SIG-M5 (cell line): ENCODE measurements at places on chromosomes 13 and 19.

GRCh38 chr19:53813996-53814395, 10.1 kb downstream of the NLRP12 start:
- DNase-seq: no peak

DNA sequence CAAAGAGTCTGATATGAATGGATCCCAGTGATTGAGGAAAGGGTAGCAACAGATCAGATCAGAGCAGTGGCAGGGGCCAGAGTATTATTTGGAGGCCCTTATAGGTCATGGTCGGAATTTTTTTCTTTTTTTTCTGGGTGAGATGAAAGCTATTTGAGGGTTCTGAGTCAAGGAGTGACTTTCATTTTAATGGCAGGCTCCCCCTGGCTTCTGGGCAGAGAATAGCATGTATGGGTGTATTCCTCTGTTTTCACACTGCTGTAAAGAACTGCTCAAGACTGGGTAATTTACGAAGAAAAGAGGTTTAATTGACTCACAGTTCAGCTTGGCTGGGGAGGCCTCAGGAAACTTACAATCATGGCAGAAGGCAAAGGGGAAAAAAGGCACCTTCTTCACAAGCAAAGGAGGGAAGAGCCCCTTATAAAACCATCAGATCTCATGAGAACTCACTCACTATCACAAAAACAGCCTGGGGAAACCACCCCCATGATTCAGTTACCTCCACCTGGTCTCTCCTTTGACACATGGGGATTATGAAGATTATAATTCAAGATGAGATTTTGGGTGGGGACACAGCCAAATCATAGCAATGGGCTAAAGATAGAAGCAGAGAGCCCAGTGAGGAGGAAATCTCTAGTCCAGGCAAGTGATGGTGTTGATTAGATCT, 3.0 kb upstream of the SLC6A16 start:
- no peak for DNase-seq

DNA sequence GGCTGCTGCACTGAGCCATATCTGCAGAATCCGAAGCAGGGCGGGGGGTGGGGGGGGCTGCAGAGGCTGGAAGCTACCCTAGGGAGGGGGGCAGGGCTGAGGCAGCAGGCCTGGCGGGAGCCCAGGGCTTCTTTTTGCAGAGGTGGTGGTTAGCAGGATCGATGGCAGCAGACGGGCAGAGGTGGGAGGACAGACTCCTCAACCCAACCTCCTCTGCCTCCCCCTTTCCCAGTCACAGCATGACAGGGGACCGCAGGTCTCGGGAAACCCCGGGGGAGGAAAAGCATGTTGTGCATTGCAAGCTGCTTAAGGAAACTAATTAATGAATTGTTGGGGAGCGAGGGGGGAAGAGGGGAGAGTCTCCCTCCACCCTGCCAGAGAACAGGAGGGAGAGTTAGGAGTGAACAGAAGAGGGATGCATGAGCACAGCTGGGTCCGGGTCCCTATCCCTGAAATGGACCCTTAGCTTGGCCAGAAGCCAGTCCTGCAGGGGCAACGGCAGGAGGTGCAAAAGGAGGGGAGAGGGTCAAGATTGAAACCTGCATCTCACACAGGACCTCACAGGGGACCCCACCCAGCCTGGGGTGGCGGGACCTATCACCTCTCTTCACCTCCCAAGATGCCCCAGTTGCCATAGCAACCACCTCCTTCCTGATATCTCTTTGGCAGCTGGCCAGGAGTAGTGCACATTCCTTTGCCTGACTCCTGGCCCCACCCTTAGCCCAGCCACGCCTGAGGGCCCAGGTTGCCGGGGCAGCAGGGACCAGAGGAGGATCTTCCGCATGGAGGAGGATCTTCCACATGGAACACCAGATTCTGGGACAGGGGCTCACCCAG, 1.8 kb downstream of the FXYD7 start:
- DNase-seq: no peak

- DNase-seq: no peak
Observed at GRCh38 chr13:80529734-80530133, 188.8 kb upstream of the SPRY2 start.

DNA sequence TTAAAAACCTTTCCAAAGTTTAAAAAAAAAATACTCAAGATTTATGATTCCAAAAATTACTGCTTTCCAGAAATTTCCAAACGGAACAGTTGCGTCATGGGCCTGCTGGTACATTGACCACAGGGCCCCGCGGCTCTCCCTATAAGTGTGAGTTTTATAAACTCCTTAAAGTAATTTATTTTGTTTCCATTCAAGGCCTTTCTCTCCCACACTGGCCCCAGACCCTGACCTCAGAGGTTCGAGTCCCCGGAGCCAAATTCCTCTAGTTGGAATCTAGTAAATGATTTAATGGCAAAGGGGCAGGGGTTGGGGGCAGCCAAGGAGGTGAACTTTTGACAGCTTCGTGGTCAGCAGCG, 97.5 kb downstream of the INSR start:
- no peak for DNase-seq

GRCh38 chr13:30936971-30937370, 4.5 kb downstream of the TEX26 start:
- DNase-seq: no peak

- DNase-seq: no peak
Observed at GRCh38 chr13:113845055-113845454, 18.8 kb downstream of the GAS6 start.

DNA sequence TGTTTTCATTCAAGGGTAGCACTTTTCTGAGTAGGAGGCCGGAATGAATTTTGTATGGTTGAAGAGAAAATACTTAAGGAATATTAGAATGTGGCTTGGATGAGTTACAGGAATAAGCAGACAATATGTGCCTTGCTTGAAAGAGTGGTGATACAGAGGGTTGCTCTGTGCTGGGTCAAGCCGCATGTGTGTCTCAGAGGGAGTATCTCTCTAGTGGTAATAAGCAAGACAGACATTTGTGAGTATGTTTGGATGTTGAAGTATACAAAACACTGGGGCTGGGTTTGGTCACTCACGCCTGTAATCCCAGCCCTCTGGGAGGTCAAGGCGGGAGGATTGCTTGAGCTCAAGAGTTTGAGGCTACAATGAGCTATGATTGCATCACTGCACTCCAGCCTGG, 103.9 kb downstream of the LMO7 start:
- DNase-seq: no peak

- DNase-seq: no peak
Observed at GRCh38 chr13:98923641-98924397, 54.0 kb downstream of the DOCK9 start.

GRCh38 chr13:46341112-46341711, 45.8 kb downstream of the RUBCNL start:
- DNase-seq: no peak

- DNase-seq: no peak
Observed at GRCh38 chr19:18663940-18664530, 19.4 kb upstream of the CRTC1 start.

DNA sequence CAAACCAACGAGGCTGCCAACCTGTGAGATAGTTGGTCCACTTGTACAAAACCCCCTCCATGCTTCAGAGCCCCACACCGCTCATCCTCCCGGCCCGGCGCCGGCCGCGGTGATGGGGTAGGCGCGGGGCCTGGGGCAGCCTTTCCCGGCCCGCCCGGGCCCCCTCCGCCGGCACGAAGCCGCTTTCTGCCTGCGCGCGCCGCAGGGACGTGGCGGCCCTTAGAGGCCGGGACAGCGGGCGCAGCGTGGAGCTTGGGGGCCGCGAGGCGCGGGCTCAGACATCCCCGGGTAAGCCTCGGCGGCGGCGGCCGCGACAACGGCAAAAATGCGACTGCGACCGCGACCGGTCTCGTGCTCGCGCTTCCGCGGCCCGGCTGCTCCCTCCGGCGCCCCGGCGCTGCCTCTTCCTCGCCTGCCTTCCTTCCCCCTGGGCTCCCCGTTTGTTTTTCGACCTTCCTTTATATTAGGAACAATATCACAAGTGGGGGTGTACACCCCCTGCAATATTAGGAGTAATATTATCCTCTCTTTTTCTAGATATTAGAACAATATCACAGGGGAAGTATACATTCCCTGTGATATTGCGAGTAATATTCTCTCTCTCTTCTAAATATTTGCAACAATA, 53.9 kb upstream of the CEACAM21 start:
- DNase-seq: no peak

DNA sequence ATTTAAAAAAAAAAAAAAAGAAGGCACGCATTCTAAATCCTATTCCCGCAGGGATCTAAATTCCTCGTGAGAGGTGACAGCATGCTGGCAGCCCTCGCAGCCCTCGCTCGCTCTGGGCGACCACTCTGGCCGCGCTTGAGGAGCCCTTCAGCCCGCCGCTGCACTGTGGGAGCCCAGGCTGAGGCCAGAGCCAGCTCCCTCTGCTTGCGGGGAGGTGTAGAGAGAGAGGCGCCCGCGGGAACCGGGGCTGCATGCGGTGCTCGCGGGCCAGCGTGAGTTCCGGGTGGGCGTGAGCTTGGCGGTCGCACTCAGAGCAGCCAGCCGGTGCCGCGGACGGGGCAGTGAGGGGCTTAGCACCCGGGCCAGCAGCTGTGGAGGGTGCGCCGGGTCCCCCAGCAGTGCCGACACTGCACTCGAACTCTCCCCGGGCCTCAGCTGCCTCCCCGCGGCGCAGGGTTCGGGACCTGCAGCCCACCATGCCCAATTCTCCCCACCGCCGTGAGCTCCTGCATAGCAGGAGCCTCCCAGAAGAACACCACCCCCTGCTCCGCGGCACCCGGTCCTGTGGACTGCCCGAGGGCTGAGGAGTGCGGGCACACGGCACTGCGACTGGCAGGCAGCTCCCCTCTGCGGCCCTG, 553.9 kb downstream of the LMO7 start:
- DNase-seq: no peak

- no peak for DNase-seq
Observed at GRCh38 chr13:36919833-36920615, at the start of gene SMAD9. TSS of gene SMAD9 (minus strand) at chr13:36920238. CDS start at chr13:36879689, 40,549 bp downstream.

DNA sequence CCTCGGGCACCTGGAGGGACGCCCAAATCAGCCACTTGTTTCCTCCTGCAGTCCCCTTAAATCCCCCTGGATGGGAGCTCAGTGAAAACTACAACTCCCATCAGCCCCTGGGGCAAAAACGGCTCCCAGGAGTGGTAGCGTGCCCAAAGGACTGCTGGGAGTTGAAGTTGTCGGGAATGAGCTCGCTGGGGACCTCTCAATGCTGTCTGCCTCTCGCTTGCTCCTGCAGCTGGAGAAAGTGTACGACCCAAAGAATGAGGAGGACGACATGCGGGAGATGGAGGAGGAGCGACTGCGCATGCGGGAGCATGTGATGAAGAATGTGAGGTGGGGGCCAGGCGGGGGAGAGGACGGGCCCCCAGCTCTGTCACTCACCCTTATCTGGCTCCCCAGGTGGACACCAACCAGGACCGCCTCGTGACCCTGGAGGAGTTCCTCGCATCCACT, 14.7 kb upstream of the DHDH start:
- DNase-seq: no peak

GRCh38 chr13:42355491-42356183, 83.7 kb downstream of the AKAP11 start:
- DNase-seq: no peak

DNA sequence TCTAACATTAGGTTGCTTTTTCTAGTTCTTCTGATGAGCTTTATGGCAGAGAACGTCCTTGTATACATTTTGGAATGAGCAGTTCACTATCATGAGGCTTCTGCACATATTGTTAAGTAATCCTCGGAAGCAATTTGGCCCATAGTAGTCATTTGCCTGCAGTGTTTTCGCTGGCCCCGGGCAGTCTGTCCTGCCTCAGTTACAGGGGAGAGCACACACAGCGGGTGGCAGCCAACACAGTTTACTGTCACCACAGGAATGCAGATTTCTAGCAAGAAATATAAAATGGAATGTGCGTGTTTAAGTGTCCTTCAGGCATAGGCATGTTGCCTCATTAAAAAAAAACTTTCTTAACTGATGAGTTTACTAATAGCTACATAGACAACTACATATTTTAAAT, 71.5 kb upstream of the GJB6 start:
- DNase-seq: no peak

GRCh38 chr19:58096884-58097283, 1.1 kb downstream of the ZSCAN18 start:
- no peak for DNase-seq

DNA sequence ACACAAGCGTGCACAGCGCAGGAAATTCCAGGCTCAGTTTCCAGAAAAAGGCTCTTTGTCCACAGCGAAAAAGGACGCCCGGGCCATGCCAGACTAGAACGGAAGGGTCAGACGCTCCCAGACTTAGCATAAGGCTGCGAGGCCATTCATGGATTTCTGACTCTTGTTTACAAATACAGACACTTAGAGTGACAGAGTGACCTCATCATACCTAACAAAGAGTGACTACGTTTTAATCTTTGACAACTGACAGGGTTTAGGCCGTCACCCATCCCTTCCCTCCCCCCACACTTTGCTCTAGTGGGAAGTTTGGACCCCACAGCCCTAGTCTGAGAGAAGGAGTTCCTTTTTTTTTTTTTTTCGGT, 418 bp upstream of the ZNF709 start:
- no peak for DNase-seq

DNA sequence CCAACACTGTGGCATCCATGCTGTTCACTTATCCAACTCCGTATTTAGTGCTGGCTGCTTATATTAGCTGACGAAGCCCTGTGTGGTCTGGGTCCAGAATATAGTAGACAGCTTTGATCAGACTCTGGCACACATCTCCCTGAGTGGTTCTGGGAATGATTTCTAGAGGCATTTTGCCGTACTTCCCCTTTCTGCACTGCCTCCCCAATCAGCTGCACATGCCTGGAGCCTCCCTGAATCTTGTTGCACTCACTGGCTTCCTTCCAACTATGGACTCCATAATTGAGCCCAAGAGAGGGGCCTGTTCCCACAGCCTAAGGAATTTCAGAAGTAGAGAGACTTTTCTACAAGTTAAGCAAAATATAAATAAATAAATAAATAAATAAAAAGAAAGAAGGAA, 30.4 kb upstream of the PCDH8 start:
- no peak for DNase-seq

DNA sequence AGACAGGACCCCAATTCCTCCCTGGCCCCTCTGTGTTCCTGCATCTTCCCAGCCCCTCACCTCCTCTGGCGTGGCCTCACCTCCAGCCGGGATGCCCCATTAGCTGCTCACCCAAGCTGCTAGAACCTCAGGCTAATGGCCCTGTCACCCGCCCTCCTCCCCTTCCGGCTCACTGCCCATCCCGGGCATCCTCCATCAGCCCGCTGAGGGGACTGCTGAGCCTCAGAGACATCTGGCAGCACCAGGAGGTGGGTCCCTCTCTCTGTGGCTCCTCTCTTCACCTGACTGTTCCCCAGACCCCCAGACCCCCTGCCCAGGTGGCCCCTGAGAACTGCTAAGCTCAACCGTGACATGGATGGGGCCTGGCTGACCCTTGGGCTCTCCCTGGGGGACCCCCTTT, 2.9 kb downstream of the FFAR1 start:
- DNase-seq: no peak

- DNase-seq: no peak
Observed at GRCh38 chr13:114268344-114269280, 12.8 kb upstream of the UPF3A start.
